ENCODE measurements at places on chromosomes 3 and 15. TPM values are rescaled to one million over a fixed set of nuclear protein-coding genes. Genes with fewer than 3 reads are reported as not detected.

DNA sequence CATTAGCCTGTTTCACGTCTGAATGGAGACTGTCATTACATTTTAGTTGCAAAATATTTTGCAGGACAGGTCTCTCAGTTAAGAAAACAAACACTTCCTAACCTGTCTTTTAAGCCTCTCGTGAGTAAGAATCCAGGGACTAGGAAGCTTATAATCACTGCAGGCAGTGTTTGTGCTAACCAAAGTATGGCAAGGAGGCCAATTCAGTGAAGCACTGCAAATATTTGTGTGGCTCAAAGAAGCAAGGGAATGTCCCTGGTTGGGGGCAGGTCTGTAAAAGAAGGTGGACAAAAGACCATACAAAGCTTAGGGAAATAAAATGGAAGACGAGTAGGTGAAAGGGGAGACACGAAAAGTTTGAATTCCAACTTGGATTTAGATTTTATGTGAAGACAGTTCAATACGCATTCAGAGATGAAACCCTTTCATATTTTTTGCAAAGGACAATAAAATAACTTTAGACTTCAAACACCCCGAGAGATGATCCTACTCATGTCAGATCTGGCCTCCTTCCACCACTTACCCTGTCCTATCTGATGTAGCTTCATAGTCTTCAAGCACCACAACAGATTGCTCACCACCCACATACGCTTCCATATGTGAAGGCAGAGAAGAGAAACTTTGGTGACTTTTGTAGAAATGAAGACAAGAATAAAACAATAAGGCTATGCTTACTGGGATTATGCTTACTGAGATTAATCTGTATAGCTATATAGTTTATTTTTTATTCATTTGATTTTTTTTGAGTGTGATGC, 240.9 kb downstream of the TUSC7 start:
- no peak for ATAC-seq

GRCh38 chr3:138404121-138404520, 30.3 kb upstream of the ESYT3 start:
- peak; percentile 27 for ATAC-seq

- no peak for ATAC-seq
Measured at GRCh38 chr3:128198313-128198712, 45.0 kb downstream of the EEFSEC start.

GRCh38 chr3:27557411-27557810, 73.2 kb upstream of the SLC4A7 start:
- ATAC-seq = no peak

DNA sequence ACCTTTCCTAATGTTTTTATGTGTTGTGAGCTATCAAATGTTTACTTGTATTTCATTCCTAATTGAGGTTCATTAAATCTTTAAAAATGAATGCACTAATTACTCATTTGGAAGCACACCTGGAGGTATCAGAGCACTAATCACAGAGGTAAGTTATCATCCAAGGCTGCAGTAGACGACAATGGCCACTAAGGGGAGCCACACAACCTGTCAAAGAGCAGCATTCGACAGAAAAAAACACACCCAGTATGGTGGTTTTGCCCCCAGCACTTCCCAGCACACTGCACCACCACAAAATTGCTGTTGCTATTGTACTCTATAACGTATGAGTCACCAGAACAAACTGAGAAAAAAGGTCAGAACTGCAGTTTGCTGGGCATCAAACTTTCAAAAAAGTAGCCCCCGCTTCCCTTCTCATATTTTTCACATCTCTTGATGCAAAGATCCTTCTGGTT, 205.9 kb upstream of the IGF1R start:
- peak; percentile 57 for ATAC-seq

GRCh38 chr3:19702416-19703078, 231.5 kb downstream of the EFHB start:
- no peak for ATAC-seq

DNA sequence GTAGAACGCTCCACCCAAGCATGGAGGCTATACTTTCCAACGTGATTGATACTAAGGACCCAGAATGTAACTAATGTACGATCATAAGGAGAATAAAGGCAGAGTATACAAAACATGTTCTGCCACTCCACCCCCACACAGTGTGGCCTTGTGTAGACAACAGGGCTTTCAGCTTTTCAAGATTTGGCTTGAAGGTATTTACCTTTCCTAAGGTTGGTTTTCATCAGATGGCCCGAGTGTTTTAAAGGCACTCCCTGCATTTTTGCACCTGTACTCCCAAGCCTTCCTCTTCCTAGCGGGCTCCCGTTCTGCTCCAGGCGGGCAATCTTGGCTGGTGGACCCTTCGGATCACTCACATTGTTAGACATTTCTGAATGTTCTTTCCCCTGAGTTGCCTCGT, 4.6 kb downstream of the SATB1 start:
- no peak for ATAC-seq

DNA sequence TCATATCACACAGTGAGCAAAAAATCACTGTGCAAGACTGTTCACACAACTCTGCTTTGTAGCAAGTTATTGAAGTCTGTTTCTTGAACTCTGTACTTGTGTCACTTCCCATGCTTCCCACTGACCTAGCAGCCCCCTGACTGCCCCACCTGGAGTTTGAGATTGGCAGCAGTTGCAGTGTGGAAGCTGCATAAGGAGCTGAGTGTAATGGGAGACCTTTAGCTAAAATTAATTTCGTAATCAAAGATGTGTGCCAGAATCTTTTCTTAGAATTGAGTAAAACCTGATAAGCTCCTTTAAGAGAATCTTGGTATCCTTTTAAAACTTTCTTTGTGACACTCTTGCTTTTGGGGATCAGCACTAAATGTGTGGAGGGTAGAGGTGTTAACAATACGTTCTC, 42.8 kb downstream of the NKIRAS1 start:
- ATAC-seq = no peak

DNA sequence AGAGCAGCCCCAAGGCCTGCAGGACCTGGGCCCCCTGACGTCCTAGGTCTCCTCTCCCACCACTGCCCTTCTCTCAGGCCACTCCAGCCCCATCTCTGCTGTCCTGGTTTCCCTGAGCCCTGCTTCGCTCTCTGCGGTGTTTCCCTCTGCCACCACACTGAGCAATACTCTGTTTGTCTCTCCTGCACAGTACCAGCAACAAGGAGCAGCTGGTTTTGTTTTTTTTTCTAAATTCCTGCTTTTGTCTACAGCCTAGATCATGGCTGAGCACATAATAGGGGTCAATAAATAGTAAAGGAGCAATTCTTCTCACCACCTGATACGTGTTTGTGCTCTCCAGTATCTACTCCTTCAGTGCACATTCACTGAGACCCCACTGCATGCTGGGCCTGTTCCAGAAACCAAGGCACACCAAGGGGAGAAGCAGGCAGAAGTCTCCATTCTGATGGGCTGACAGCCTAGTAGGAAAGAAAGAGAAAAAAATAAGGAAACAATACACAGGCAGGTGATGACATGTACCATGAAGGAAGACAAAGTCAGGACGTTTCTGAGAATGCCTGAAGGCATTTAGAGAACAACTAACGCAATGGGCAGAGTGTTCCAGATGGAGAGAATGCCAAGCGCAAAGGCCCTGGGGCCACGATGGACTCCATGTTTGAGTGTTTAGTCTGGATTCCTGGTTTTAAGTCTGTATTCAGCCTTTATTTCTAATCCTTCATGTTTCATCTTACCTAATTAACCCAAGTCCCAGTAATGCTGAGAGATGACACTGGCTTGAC, 6.0 kb upstream of the ACAD9 start:
- ATAC-seq = no peak

The PEX11A gene
- 15.5 TPM for total RNA-seq

The TERC gene
- total RNA-seq = 49.0 TPM

The CLEC3B gene
- 88.9 TPM for total RNA-seq

The BCL2A1 gene
- total RNA-seq = not detected

The MLF1 gene
- 21.2 TPM for total RNA-seq

The FBXW12 gene
- not detected for total RNA-seq

Measured in gastroesophageal sphincter (tissue), 4 donors.